ENCODE measurements at places on chromosomes 2 and 18.
A peak's percentile ranks its signal among the peaks of the same experiment; 100 is the strongest.

GRCh38 chr18:13473751-13474150 lies 252.6 kb downstream of the FAM210A start:
- DNase-seq = no peak

- DNase-seq = no peak
Measured at GRCh38 chr2:114032705-114033104, 142.8 kb downstream of the ACTR3 start.

- DNase-seq = no peak
Measured at GRCh38 chr18:56166914-56167313, 471.5 kb downstream of the TXNL1 start.

GRCh38 chr18:56240405-56240804 lies 398.0 kb downstream of the TXNL1 start:
- peak; percentile 82 for DNase-seq

DNA sequence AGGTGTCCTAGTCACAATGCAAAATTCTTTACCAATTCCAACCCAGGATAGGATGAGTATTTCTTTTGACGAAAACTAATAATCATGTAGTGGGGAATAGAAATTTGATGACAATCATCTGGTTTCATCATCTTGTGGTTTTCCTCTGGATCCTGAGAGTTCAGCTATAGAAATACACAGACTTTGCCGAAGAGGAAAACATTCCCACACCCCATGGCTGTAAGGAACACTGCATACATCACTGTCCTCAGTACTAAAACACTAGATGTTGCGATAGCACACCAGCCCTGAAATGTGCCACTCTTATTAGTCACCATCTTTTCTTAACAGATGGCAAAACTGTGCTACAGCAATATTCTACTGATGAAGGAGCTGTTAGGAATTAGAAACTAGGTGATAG lies 29.4 kb downstream of the CERKL start:
- peak; percentile 44 for DNase-seq

DNA sequence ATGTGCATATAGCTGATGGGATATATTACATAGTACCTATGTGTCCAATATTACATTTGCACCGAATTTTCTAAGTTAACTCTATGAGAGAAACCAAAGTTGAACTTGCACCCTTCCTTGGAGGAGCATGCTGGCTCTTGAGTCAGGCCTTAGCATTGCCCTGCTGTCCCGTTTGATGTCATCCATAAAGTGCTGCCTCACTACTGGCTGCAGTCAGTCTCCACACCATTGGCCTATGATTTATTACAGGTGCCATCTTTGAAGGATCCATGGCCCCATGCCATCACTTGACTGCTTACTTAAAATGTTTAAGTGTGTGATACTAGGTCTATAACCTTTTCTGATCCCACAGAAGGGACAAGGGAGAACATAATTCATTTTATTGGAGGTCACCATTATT lies 249.3 kb upstream of the RBBP8 start:
- DNase-seq = no peak

DNA sequence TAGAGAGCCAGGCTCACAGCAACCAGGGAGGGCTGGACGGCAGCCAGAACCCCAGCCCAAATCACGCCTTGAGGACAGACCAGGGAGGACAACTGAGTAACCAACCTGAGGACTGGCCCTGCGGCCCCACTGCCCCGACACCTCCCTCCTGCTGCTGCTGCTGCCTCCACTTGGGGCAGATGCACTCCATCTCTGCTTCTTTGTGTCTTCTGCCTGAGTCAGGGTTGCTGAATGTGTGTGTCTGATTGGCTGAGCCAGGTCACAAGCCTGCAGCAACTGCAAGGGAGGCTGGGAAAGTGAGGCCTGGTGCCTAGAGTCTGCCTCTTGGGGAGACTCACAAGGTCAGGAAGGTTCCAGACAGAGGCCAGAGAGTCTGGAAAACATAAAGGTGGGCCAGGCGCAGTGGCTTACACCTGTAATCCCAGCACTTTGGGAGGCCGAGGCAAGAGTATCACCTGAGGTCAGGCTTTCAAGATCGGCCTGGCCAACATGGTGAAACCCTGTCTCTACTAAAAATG lies 83.4 kb downstream of the ZFP36L2 start:
- DNase-seq = peak; percentile 31

DNA sequence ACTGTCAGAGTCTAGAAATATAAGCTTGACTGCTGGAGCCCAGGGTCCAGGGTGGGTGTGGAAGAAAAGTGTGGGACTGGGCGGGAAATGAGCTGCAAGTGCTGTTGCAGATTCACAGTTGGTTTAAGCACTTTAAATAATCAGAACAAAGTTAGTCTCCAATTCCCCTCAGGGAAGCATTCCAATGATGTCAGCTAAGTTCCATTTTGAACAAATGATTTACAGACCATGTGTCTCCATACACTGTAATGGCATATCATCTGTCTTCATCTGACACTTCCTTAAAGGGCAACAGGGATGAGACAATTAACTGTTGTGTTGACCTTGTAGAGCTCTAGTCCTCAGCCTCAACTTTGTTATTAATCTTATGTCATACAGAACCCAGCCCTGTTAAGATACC lies 31.5 kb upstream of the REG3A start:
- DNase-seq = no peak

- no peak for DNase-seq
Measured at GRCh38 chr2:24559473-24560113, 68.5 kb downstream of the NCOA1 start.

DNA sequence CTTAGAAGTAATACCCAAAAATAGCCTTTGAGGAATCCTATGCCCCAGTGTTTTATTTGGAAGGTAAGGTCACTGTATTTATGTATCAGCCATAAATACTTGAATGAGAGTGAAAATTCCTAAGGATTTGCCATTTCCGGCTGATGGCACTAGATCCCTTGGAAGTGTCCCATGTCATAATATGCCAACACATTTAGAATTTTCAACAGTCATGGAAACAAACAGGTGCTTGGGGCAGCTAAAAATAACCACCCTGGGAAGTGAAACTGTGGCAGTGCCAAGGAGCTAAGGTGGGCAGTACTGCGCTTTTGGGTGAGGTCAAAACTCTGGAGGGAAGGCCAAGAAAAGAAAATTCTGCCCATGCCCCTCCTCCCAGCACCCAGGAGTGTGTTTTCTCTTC lies 80.2 kb downstream of the TCF7L1 start:
- DNase-seq = no peak

DNA sequence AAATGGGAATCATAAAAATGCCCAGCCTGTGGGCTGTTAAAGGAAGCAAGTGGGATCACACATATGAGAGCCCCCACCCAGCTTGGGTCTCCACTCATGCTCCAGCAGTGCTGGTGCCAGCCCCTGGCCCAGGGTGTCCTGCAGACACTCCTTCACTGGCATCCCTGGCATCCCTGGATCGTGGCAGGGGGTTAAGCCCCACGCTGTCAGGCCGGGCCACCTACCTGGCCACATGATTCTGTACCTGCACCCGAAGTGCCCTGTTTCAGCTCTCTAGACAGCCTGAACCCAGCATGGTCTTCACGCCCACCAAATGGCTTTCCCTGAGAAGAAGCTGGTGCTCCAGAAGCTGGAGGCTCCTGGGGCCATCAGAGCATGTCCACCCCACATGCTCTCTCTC lies 137.4 kb downstream of the INHBB start:
- no peak for DNase-seq

DNA sequence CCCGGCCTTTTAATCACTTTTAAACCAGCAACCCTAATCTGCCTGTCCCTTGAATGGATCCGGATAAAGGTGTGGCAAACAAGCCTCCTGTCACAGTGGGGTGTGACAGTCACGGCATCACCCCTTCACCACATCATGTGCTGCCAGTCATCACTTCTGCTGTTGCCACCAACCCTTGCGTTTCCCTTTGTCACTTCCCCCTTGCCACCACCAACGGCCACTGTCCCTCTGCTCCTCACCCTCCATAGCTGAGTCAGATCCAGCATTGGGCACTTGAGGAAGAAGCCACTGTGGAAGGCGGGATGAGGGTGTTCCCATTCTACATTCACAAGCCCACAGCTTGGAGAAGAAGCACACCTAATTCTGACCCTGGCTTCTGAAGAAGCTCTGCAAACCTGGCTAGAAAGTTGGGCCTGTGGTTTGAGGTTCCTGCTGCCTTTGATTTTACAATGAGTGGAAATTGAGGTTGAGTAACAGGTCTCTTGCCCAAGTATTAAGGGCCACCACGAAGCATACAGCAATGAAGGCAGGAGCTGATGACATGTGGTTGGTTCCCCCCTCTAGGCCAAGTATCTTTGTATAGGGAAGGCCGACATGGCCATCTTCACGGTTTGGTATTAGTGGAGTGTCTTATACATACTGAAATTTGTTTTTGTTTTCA lies 22.9 kb upstream of the DARS1 start:
- no peak for DNase-seq

- no peak for DNase-seq
Measured at GRCh38 chr2:237156031-237156856, 70.6 kb downstream of the COPS8 start.

DNA sequence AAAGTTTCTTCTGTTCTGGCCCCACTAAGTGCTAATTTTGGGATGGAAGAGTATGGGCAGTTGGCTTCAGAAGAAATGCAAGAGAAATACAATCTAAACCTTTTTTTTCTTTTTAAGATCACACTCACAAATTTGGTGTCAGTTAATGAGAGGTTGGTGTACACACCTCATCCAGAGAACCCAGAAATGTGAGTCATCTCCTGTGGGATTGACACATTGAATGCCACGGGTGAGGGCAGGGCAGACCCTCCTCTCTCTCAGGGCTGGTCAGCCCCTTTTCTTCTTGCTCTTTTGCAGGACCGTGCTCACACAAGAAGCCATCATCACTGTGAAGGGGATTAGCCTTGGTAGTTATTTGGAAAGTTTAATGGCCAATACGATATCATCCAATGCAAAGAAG lies 19.2 kb downstream of the PRELID3A start:
- no peak for DNase-seq

DNA sequence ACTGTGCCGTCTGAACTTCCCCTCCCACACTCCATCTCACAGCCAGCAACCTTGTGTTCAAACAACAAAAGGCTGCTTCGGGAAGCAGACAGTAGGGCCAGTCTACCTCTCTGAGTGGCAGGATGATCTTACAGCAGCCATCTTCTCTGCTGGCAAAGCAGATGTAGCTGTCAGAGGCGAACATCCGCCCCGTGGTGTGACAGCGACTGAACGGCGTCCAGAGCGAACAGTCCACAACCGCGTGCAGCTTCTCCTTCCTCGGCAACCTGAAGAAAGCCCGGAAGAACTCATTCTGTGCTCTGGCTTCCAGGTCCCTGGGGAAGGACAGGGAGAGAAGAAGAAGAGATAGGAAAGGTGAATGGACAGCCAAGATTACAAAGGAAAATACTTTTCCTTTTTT lies 38.0 kb downstream of the RPL31 start:
- no peak for DNase-seq

- no peak for DNase-seq
Measured at GRCh38 chr2:69390471-69390870, 3.4 kb upstream of the GFPT1 start.

GRCh38 chr2:186733414-186733813 lies 39.6 kb downstream of the FAM171B start:
- no peak for DNase-seq

DNA sequence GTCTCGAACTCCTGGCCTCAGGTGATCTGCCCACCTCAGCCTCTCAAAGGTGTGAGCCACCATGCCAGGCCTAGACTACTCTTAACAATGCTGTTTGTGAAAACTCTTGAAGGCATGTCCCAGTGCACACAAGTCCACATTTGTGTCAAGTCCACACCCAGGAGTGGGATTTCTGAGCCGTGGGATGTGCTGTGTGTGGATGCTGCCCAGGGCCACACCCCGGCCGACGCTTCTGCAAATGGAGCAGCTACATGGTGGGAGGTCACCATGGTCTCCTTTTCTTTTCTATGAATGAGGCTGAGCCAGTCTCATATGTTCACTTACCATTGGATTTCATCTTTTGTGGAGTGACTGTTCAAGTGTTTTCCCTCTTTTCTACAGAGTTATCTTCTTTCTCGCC lies 15.8 kb downstream of the SNED1 start:
- no peak for DNase-seq

- DNase-seq = no peak
Measured at GRCh38 chr2:65536596-65536995, 104.2 kb upstream of the SPRED2 start.

GRCh38 chr18:62881509-62882016 lies 166.2 kb downstream of the PHLPP1 start:
- peak; percentile 96 for DNase-seq

DNA sequence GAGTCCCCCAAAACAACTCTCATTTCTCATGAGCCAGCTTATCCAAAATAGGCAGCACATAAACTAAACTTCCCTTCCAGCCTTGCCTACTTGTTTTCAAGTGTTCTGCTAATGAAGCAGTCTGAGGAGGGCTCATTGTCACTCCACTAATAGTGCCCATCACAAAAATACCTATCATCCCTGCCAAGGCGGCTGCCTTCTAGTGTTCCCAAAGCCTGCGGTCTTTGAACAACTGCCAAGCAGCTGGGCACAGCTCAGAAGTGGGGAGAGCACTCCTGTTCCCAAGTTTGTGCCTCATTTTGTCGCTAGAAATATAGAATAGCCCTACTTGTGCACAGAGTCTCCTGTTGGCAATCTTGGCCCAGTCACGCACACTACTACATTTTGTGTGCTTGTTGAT lies 50.3 kb downstream of the DTNA start:
- DNase-seq = no peak

DNA sequence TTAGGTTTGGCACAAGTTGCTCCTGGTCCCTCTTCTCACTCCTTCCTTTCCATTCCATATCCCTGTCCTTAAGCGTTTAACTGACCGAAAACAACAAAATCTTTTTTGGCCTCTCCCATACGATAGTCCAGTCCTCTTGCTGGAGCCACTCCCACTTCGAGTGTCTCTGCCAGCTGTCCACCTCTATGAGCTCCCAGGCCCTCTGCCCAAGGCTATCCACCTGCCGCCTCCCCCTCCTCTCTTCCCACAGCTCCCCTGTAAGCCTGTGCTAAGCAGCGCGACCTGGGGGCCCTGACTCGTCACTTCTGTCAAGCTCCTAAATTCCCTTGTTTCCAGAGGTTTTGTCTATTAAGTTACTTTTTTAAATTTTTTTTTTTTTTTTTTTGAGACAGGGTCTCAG lies 47.0 kb upstream of the FOSL2 start:
- no peak for DNase-seq

- DNase-seq = no peak
Measured at GRCh38 chr2:147108548-147108947, 736.3 kb upstream of the ACVR2A start.

GRCh38 chr2:146496248-146496647 lies 1348.6 kb upstream of the ACVR2A start:
- no peak for DNase-seq

DNA sequence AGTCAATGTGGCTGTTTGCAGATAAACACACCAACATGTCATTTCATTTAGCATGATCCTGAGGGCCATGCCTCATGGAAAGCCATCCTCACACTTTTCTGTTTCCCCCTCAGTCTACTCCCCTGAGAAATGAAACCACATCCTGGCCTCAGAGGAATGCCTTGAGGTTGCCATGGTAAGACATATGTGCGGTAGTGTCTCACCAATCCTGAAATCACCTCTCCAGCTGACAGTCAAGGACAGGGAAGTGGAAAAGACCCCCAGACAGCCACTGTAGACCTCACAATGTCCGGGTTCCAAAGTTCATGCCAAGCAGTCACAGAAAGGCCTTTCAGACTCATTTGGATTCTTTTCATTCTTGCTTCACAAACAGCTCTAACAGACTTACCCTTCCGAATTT lies 175.2 kb upstream of the PKDCC start:
- no peak for DNase-seq

- DNase-seq = no peak
Measured at GRCh38 chr2:95374921-95375471, 27.5 kb upstream of the FAHD2A start.
